B cell (primary cell): ENCODE measurements at places on chromosomes 5 and 9.

DNA sequence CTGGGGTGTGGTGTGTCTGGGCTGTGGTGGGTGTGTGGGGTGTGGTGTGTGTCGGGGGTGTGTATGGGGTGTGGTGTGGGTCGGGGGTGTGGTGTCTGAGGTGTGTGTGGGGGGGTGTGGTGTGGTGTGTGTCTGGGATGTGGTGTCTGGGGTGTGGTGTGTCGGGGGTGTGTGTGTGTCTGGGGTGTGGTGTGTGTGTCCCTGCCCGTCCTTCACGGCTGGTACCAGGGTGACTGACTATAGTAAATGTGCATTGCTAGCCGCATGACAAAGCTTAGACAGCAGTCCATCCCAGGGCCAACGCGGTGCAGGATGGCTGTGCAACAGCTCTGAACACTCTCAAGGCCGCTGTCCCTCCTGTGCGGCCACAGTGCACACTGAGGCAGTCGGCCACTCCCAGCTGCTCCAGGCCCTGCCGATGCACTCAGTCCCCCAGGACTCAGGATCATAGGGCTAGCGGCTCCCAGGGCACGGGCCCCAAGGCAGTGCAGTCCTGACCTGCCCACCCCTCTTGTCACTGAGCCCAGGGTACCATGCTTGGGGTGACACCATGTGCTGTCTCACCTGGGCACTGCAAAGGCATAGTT is 54.0 kb downstream of the SECISBP2 start:
- no peak for DNase-seq

DNA sequence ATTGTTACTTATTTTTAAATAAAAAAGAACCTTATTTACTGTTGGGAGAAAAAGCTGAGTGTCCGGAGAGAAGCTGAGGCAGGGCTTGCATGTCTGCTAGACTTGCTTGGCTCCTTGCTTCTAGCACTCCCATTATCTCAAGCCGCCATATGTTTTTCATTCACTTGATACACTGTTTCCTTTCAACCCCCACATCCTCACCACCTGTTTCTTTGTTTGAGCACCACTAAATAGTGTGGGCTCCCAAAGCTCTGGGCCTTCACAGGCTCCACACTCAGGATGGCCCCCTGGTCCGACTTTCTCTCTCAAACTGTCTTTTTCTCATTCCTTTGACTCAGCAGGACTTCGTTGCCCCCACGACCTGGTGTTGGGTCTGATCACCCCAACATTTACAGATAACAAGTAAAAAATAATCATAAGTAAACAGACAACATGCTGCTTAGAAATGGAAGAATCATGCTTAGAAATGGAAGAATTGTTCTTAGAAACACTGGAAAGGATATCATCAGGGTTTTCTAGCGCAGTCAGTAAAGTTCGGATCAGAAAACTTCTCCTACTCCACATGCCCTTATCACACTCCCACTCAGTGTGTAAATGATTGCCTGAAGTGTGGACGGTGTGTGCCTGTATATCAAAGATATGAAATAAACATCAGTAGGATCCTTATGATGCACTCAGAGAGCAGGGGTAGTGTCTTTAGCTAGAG is 58.5 kb downstream of the APTX start:
- no peak for DNase-seq

- no peak for DNase-seq
These were observed 44.2 kb upstream of the CKMT2 start for GRCh38 chr5:81188962-81189361.

GRCh38 chr9:116027096-116027495 is 126.5 kb upstream of the PAPPA start:
- no peak for DNase-seq

DNA sequence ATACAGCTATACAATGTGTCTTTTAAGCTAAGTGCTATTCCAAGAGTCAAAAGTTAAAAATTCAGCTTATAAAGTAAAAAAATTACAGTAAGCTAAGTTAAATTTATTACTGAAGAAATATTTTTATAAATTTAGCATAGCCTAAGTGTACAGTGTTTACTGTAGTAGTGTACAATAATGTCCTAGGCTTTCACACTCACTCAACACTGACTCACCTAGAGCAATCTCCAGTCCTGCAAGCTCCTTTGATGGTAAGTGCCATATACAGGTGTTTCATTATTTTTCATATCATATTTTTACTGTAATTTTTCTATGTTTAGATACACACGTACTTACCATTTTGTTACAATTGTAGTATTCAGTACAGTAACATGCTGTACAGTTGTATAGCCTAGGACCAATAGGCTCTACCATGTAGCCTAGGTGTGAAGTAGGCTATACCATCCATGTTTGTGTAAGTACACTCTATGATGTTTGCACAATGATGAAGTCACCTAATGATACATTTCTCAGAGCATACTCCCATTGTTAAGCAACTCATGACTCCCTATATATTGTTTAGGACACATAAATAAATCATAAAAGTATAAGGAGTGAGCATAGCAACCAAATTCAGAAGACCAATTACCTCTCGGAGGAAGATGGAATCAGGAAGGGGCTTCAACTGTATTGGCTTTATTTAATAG is 165.1 kb upstream of the SLC30A5 start:
- no peak for DNase-seq

GRCh38 chr9:124286292-124286931 is 28.7 kb downstream of the NEK6 start:
- DNase-seq: peak; percentile 75

DNA sequence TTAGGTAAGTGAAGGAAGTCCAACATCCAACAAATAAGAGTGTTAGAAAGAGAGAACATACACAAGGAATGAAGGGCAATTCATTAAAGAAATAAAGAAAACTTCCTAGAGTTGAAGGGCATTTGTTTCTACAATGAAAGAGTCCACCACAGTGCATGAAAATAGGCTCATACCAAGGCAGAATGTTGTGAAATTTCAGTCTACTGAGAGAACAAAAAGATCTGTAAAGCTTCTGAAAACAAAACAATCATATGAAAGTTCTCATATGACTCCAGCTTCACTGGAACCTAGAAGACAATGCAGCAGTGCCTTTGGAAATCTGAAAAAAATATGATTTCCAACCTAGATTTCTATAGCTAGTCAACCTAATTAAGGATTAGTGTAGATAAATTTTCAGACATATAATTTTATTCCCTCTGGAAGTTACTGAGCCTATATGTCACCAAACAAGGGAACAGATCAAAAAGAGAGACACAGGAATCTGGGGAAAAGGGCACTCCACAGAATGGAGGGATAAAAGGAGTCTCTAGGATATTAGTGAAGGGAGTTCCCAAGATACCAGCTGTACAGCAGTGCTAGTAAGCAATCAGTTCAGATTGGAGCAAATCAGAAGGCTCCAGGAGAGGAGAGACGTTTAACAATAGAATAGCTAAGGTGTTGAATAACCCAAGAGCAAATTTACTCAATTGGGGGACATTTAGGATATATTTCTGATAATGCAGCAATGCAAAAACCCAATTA is 5.8 kb downstream of the C5orf58 start:
- DNase-seq: no peak

- DNase-seq: no peak
These were observed 173.4 kb upstream of the CHD1 start for GRCh38 chr5:99102073-99102697.

DNA sequence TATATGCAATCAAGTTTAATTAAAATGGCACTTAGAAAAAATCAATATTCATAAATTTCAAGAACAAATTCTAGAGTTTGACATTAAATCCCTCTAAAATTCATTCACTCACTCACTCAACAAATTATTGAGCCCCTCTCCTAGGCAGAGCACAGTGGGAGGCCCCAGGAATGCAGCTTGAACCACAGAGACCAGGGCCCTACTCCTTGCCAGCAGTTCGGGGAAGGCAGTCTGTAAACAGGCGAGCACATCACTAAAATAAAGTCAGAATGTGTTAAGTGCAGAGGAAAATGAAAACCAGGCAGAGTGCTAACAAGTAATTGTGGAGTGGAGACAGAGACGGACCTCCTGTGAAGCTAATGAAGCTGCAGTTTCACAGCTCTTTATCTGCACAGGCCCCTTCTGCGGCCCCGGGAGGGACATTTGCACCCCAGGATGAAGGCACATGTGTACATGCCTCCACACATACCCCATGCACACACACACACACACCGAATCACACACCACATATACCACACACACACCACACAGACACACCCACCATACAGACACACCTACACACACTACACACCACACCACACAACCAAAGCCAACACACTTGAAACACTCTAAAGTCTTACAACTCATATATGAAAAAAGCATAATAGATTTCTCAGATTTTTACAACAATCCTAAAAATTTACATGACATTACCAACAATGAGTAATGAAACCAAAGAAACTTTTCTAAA is 40.5 kb downstream of the BHMT start:
- DNase-seq: no peak

DNA sequence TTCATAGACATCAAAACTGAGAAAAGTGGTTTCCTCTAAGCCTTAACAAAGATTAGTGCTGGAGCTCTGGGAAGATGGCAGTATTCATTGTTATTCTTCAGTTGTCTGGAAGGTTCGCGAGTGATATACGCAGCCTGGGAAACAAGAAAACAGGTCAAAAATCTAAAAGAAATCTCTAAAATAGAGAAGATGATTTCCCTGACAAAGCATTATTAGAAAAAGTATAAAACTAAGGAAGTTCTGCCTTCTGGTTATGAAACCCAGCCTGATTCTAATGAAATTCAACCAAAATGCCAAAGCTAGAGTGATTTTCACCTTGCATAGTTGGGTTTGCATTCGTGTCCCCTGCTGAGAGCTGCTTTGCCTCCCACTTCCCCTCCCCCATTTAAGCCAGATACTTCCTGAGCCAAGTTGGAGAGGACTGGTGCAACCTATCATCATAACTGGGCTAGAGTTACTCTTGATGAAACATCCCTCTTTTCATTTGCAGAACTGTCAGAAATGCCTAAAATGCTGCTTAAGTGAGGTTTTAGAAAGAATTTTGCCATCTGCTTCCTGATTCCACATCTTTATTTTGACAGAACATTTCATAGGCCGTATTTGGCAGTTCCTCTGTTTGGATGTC is 48.4 kb downstream of the NDFIP1 start:
- no peak for DNase-seq

GRCh38 chr9:110537841-110538646 is 41.5 kb downstream of the SVEP1 start:
- no peak for DNase-seq

DNA sequence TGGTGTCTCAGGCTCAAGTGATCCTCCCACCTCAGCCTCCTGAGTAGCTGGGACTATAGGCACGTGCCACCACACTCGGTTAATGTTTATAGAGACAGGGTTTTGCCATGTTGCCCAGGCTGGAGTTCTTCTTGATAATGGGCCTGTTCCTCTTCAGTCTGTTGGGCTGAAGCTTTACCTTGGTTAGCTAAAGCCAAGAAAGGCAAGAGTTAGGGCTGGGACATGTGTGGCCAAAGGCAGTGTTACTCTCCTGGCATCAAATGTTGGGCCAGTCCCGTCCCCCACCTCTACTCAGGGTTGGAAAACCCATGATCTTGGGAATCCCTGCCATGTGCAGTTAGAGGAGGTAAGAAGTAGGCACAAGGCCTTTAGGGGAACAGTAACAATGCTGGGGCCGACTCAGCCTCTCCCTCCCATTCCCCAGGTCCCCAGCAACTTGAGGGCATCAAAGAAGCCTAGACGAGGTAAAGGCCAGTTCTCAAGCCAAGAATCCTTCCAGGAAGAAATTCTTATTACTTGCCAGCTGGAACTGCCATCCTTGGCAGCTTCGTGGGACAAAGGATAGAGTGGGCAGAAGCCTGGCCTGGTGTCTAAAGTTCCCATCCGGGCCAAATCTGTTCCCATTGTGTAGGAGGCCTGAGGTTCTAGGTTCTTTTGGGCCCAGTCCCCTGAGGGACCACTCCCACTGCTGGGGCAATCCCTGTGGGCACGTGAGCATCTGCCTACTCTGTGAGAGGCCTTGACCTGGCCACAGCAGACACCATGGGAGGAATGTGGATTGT is 4.5 kb downstream of the EGR1 start:
- peak; percentile 36 for DNase-seq

- peak; percentile 9 for DNase-seq
These were observed 206.7 kb downstream of the FAM114A2 start for GRCh38 chr5:153831973-153832372.

GRCh38 chr5:154117050-154117449 is 73.5 kb upstream of the GALNT10 start:
- no peak for DNase-seq

DNA sequence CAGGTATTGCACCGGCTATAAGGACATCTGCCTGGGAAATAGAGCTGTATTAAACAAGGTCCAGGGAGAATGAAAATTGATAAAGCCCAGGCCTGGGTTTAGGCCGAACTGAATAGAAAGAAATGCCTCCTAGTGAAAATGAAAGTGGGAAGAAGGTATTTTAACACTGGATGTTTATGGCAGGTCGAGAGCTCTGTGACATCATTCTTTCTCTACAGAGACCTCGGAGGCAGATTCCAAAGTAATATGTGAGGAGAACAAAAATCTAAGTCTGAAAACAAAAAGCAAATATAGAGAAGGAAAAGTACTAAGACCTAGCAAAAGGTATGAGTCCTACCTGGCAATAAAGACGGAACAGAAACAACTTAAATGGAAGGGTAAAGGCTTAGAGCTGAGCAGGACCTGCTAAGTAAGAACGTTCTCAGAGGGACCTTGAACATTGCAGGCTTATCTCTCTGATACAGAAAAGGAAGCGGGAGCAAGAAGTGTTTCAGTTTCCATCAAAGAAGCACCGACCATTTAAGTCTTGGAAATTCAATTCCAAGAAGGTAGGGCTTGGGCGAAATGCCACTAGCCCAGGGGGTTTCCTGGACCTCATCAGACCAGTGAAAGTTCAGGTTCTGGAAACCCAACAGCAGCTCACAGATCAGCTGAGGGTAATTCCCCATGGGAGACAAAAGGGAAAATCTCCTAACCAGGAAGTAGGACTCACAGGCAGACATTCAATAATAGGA is 80.0 kb downstream of the SUSD1 start:
- DNase-seq: no peak

- peak; percentile 8 for DNase-seq
These were observed 11.5 kb downstream of the NR2F1-AS1 start for GRCh38 chr5:93569300-93570160.

GRCh38 chr5:154727361-154727760 is 27.8 kb upstream of the LARP1 start:
- DNase-seq: no peak

GRCh38 chr5:73337586-73338255 is 110.9 kb downstream of the FOXD1 start:
- no peak for DNase-seq

- DNase-seq: no peak
These were observed 63.9 kb downstream of the SERINC5 start for GRCh38 chr5:80191991-80192398.

- DNase-seq: peak; percentile 66
These were observed 24.6 kb downstream of the B4GALT1 start for GRCh38 chr9:33142535-33142934.
